ENCODE measurements at places on chromosomes 7 and 10.

GRCh38 chr7:10950494-10950893 lies 23.2 kb upstream of the PHF14 start:
- DNase-seq: no peak

DNA sequence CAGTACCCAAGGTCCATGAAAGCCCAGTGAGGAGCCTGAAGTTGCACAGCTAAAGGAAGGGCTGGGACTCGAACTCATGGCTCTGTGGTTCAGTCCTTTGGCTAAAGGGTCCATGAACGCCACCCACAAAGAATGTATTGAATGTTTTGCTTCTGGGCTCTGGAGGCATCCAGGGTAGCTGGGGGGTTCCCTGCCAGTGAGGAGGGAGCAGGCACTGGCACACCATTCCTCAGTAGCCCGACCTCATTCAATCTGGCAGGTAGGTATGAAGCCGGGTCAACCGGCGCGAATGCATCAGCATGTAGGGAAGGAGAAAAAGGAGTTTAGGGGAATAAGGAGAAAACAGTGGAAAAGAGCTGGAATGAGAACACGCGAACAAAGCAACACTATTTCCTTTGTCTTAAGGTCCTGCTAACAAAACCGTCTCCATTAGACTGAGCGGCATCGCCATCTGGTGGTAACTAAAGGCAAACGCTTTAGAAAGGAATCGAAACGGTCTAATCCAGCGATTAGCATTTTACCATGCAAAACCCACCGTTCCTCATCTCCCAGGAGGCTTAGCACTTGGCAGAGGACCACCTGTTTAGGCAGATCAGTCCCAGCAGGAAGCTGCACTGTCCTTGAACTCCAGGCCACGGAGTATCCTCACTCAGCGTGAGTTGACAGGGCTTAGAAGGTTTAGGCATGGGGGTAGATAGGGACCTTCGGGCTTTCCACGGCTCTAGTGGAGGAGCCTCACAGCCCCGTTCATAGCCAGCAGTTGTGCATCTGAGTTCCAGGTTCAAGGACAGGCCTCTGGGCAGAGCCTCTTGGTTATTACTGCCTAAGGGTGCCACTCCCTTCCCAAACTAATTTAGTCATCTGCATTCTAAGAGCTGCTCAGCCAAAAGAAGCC lies 122.8 kb downstream of the UBE2H start:
- DNase-seq: peak; percentile 42

- no peak for DNase-seq
Measured at GRCh38 chr7:50212666-50213621, 91.6 kb upstream of the IKZF1 start.

DNA sequence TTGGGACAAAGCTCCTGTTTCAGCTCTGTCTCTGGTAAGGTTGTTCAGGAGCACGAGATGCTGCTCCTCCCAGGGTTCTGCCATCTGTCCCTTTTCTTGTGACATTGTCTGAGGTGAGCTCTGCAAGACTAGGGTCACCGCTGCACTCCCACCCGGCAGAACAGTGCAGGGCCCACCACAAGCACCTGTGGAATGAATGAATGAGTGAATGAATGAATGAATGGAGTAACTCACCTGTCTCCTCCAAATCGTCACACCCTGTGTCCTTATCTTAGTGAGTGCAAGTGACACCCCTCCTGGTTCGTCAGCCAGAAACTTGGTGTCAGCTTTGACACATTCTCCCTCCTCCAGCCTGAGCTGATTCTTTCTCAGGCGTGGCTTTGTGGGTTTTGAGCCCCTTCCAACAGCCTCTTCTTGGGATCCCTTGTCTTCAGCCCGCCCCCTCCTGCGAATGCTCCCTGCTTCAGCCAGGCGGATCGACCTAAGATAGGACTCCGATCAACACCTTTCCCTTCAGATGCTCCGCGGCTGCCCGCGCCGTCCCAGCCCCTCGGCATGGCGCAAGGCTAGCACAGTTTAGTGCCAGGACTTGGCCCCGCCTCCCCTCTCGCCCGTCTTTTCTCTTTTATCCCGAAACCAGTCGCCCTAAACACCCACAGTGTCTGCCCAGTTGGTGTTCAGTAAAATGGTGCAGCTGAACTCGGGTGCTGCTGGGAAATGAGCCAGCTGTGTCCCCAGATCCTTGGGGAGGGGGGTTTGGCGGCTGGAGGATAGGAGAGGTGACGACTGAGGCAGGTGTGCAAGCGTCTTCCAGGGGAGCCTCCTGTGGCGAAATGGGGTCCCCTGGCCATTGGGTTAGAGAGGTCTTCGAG lies 89.3 kb downstream of the BEND7 start:
- peak; percentile 56 for DNase-seq

DNA sequence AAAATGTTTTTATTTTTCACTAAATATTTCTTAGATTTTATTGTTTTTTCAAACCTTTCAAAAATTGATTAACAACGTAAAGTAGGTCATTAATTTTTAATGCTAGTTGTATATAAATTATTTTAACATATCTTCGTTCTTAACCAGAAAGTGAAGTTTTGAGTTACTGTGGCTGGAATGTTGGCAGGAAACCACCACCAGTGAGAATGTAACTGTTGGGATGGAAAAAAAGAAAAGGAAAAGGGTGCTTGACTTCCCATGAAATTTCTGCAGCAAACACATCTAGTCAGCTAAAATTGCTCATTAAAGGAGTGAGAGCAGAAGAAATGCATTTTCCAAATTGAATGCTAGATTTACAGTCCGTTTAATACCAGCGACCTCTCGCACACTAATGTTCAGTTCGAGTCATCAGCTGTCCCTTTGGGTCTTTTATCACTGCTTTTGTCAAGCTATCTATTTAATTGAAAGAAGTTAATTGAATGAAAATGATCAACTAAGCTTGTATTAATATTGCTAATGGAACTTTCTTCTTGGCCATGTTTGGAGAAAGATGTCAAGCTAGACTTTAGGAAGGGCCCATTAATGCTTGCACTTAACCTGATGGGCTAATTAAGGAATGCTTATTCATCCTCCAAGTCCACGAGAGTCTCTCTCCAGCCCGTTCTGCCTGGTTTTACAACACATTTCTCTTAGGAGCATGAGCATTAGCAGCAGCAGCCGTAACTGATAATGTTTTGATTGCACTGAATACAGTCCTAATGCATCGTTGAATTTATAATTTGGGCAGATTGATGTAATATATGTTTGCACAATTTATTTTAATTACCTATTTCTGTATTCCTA lies 70.1 kb downstream of the UBE3C start:
- no peak for DNase-seq

DNA sequence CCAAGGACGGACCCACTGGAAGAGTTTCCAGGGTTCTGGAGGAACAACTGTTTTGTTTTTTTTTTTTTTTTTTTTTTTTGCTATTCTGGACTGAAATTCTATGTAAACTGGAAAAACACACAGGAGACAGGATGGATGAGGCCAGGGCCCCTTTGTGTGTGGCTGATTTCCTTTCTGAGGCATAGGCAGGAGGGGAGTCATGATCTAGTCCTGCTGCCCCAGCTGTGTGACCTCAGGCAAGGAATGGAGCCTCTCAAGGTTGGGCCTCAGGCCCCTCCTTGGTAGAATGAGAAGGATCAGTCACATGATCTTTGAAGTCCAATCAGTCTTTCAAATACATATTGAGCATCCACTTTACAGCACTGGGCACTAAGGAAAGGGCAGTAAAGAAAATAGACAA lies 87.6 kb downstream of the SH3PXD2A start:
- DNase-seq: no peak

GRCh38 chr7:845091-845490 lies 12.8 kb downstream of the SUN1 start:
- no peak for DNase-seq

- no peak for DNase-seq
Measured at GRCh38 chr10:35540296-35541164, 64.6 kb upstream of the GJD4 start.

- DNase-seq: no peak
Measured at GRCh38 chr10:67492317-67493019, 203.5 kb downstream of the CTNNA3 start.

GRCh38 chr7:2729031-2729892 lies 41.3 kb downstream of the AMZ1 start:
- DNase-seq: no peak

GRCh38 chr10:89793649-89794254 lies 92.4 kb downstream of the KIF20B start:
- DNase-seq: peak; percentile 53

GRCh38 chr7:32481921-32482320 lies 8.3 kb downstream of the LSM5 start:
- peak; percentile 38 for DNase-seq

GRCh38 chr10:86044029-86044428 lies 322.6 kb downstream of the GRID1 start:
- no peak for DNase-seq

DNA sequence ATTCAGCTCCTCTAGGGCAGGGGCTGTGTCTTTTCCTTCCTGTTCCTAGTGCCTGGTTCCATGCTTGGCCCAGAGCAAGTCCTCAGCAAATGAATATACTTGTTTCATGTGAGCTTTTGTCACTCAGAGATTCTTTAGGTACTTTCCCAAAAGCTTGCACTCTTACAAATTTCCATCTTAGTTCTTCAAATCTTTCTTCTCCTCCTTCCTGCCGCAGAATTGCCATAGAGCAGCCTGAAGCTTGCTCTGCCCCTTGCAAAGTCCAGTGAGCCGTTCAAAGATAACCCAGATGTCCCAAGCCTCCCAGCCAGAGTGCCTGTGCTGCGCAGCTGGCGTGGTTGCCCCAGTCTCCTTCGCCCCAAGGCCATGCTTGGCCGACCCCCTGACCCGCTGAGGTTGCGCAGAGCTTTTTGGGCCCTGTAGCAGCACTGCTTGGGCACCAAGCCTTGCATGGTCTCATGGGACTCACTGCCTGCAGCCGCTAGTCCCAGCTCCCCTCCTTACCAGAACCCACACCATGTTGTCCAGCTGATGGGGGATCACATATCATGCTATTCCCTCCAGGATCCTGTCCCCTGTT lies 20.7 kb downstream of the CHST3 start:
- peak; percentile 58 for DNase-seq

GRCh38 chr10:81108516-81109199 lies 571.0 kb downstream of the SH2D4B start:
- DNase-seq: no peak

GRCh38 chr10:128377364-128377987 lies 251.3 kb upstream of the MKI67 start:
- DNase-seq: no peak

DNA sequence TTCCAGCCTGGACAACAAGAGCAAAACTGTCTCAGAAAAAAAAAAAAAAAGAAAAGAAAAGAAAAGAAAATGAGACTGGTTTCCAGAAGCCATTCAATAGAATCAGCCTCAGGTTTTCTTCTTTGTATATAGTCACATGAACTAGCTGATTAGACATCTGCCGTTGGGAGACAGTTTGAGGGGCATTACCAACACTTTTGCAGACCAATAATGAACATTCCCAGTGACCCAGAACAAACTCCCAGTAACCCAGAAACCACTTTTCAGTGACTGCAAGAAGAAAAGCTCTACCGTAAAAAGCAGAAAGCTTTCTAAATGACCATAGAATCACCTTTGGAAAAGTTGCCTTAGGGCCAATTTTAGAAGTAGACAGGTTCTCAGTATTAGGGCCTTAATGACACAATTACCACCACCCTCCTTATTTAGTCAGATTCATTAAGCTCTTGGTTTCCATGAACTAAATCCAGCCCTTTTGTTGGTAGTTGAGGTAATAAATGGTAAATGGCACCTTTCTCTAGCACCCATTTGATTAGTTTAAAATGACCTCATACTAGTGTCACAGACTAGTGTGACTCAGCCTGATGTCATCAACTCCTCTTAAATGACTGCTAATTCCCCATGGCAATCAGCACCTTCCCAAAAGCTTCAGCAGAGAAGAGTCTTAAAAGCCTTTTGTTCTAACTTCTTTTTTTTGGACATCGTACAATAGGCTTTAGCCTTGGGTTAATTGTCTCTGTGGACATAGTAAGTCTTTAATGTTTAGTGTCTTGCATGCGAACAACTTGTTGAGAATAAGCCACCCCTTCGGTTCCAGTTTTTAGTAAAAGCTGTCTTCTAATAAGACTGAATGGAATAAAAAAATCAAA lies 33.6 kb upstream of the XRCC2 start:
- DNase-seq: no peak

GRCh38 chr10:49081547-49082275 lies 33.6 kb downstream of the VSTM4 start:
- DNase-seq: peak; percentile 61

DNA sequence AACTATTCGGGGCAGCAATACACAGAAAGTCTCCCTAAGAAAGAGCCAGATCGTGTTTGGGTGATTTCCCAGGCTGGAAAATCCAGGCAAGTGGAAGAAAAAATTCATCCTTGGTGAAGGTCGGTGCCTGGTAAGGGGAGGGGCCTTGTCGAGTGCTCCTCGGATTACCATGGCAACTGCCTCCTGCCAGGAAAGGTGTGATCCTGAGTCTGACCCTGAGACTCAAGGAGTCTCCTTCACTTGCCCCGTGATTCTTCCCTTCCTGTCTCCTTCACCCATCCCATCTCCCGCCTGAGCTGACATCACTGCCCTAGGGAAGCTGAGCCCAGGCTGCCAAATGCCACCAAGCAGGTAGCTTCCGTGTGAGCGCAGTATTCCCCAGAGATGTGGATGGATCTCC lies 112.2 kb downstream of the MYL10 start:
- no peak for DNase-seq

DNA sequence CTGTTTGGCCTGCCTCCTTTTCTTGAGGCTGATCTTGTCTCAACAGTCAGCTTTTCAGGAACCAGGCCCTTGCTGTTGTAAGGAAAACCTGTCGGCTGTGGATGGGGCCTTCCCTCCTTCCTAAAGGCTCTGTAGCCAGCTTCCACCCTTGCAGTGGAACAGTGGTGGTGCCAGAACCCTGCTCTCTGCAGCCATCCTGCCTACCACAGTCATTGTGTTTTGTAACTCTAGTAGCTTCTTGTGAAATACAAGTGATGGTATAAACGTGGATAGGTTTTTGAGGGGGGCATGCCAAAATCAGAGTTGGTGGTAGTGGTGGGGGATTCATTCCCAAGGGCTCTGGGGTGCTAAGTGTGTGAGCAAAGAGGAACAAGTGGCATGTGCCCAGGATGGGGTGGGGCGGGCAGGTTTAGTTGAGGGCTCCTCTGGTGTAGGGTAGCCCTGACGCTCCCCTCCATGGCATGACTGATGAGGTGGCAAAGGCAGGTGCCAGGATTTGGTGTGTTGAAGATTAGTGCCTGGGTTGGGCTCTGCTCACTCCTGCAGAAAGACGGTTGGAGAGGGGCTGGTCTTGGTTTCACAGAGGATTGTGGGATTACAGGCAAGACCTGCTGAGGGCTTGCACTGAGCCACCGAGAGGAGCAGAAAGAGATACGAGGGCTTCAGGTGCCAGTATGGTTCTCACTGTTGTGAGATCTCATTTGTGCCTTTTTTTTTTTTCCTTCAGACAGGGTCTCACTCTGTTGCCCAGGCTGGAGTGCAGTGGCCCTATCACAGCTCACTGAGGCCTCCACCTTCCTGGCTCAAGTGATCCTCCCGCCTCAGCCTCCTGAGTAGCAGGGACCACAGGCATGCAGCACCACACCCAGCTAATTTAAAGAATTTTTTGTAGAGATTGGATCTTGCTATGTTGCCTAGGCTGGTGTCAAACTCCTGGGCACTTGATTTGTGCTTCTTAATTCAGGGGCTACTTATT lies 7.4 kb downstream of the TSPAN14 start:
- no peak for DNase-seq
